ENCODE measurements at places on chromosomes 4 and X.

- DNase-seq = no peak
Observed at GRCh38 chrX:22760513-22761057, 239.2 kb upstream of the DDX53 start.

GRCh38 chr4:68082758-68083157, 46.9 kb downstream of the TMPRSS11F start:
- DNase-seq = no peak

DNA sequence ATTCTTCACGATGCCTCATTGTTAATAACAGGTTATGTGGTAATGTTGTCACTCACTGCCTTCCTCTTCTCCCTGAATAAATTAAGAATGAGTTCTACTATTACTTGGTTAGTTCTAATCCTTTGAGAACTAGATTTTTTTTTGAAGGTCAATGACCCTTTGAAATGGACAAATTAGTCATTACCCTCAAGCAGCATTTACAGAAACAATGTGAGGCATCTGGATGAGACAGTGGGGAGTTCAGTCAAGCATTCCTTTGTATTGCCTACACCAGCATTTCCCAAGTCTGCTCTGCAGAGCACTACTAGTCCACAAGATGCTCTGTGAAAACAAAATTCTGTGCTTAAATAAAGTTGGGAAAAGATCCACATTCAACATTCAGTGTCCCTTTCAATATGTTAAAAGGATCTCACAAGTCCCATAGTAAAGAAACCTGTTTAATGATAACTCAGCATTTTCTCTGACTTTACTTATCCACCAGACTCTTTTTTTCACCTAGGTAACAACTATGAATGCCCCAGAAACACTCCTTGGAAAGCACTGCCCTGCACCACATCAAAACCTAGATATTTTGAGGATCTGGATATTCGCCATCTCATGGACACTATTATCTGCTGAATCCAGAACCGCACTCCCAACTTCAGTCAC, 60.6 kb downstream of the CHRDL1 start:
- no peak for DNase-seq

- no peak for DNase-seq
Observed at GRCh38 chrX:151984902-151985301, 10.4 kb upstream of the GABRE start.

DNA sequence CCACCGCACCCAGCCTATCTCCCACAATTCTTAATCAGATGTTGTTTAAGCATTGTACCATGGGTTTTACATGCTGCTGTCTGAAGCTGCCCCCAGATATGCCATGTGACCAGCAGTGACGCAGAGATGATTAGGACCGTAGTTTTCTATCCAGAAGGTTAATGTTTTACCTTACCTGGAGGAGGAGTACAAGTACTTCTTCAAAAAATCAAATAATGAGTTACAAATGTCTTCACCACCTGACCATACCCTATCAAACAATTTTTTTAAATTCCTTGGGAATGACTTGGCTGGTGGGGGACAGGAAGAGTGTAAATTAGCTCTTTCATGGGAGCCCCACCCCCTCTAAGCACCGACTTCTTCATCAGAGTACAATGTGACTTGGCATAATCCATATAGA, 16.2 kb upstream of the SGMS2 start:
- DNase-seq = no peak

DNA sequence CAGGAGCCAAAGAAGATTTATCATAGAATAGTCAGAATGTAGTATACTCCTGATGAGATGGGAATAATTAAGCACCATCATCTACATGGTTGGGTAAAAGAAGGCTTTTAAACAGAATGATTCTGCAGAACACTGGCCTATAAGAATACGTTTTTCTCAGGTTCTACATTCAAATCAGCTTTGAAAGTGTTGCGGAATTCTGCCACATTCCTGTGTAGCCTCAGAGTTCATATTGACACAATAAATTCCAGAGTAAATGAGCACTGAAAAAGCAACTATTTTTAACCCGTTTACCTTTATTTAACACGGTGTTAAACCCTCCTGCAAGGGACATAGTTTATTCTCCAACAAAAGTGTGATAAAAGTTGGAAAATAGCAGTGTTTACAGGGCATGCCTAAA, 950.2 kb upstream of the SLIT2 start:
- no peak for DNase-seq

DNA sequence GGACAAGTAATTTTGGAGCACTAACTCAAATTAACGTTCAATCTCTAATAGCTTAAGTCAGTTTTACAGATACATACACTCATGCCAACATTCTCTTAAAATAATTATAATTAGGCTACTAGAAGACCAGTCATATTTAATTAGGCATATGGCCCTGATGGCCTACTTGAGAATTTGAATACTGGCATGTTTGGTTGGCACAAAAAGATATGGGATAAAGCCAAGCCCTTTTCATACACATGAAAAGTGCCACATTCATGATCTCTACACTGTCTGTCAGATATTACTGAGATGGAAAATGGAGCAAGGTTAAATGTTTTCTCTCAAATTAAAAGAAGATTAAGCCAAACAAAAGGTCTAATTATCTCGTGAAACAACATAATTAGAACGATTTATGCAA, 1091.0 kb downstream of the C4orf33 start:
- DNase-seq = no peak

GRCh38 chrX:21959362-21960051, 19.0 kb downstream of the SMS start:
- no peak for DNase-seq

- no peak for DNase-seq
Observed at GRCh38 chr4:10983885-10984640, 299.5 kb upstream of the CLNK start.

DNA sequence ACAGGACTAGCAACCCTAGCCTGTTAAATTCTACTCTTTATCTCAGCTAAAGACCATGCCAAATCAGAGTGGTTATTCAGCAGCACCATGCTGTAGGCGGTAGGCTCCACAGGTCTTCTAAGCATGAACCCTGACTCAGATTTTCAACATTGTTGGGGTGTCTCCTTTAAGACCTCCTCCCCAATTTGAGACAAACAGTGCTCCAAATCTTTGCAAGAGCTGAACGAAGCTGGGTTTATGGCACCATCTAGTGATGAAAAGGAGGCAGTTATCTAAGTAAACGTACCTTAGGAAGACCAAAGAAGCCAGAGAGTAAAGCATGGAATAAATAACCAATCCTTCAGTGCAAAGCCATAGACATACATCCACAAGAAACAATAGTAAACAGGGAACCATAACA, 334.5 kb upstream of the SLC7A11 start:
- DNase-seq = no peak

DNA sequence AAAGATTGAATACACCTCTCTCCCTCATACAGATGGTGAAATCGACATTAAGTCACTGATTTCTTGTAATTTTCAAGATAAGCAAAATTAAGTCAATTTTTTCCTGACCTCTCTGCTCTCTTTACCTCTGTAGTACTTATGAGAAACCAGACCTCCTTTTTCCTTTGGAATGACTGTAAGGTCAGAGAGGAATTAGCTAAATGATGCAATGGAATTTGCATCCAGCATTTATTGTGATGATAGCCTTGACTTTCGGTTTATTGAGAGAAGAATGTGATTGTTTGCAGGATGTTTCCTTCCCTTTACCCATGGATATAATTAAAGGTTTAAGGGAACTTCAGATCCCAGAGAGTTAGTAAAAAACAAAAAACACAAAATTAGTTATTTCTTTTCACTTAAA, 22.4 kb downstream of the STK26 start:
- DNase-seq = no peak

DNA sequence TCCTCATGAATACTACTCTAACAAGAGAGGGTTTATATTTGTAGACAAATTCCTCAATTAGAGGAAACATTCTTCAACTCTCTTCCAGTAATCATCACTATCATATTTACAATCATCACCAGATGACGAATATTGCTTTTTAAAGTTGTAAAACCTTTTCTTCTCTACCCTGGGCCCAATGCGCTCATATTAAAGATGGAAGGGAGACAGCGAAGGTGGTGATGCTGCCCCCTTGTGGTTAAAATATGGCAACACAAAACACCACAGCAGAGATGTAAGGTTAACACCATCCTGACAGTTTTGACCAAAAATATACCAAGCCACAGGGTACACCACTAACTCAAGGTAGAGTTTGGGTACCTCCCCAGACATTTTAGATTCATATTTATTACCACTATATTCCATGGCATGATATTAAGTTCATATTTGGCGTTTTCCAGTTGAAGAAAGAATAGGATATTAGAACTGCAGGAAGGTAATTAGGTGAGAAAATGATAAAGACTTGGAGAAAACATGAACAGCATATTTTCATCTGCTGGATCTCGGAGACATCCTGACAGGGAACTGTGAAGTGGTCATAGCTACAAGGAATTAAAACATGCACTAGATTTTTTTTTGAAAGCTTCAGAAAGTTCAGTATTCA, 72.8 kb downstream of the SLC9A7 start:
- DNase-seq = peak; percentile 24

- DNase-seq = no peak
Observed at GRCh38 chr4:141130947-141131605, 2.2 kb downstream of the RNF150 start.

DNA sequence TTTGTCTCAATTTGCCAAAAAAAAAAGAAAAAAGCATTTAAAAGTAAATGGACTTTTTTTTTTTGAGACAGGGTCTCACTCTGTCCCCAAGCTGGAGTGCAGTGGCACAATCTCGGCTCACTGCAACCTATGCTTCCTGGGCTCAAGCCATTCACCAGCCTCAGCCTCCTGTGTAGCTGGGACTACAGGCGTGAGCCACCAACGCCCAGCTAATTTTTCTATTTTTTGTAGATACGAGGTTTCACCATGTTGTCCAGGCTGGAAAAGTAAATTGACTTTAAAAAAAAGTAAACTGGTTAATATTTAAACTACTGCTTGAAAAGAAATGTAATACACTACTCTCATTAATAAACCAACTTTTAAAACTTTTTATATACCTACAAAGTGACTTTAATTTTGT, 5.9 kb downstream of the AIFM1 start:
- no peak for DNase-seq

DNA sequence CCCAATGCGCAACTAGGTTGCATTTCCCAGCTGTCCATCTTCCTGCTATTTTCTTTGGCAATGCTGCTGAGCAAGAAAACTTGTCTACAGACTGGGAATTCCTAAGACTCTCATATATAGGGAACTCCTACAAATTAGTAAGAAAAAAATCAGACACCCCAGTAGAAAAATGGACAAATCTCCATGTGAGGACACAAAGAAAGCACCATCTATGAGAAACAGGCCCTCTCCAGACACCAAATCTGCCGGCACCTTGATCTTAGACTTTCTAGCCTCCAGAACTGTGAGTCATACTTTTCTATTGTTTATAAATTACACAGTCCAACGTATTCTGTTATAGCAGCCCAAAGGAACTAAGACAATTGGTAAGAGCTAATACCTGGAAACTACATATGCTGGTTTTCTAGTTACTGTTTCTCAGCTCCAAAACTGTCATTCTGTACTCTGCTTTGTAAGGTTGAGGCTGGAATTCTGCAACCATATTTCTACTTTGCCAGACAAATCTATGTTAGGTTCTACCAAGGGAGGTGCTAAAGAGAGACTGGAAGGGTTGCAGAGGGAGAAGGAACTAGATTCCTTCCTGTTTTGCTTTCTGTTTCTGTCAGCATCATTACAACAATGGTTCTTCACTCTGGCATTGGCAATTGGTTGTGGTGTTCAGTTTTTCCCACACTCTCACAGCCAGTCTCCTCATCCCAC, 35.7 kb upstream of the FAM241A start:
- no peak for DNase-seq

DNA sequence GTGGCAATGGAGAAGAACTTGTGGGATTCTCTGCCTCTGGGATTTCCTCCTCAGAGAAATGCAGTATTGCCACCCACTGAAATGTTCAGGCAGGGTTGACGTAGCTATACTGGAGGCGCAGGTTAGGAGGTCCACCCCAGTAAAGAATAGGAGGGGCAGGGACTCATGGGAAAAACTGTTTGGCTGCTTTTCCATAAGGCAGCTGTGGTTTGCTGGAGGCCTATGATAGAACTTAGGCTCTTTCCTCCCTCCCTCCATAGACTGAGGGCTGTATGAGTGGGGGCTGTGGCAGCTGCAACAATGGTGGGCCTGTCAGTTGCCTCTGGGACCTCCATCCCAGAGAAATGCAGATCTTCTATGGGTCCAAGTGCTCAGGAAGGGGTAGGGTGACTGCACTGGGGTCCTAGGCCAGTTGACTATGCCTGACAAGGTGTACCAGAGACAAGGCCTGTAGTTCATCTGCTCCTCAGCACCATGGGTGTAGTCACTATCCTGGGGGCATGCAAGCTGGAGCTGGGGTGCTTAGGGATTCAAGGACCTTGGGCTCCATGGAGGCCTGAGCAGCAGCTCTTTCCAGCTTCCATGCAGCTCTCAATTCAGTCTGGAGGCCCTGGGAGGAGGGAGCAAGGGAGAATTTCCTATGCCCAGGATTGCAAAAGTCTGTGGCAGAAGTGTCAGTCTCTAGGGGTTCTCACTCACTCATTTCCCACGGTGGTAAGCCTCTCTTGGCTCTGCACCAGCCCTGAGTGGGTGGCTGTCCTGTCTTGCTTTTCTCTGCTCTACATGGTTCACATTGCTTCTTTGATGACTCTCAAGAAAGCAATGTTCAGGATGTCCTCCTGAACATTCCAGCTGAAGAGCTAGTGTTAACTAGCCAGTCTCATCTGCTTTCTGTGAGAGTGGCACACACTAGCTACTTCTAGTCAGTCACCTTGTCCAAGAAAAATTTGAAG, 353.0 kb downstream of the IDS start:
- no peak for DNase-seq

- no peak for DNase-seq
Observed at GRCh38 chr4:85734424-85734831, 259.5 kb downstream of the ARHGAP24 start.

GRCh38 chr4:138671606-138672084, 343.9 kb upstream of the NOCT start:
- no peak for DNase-seq

GRCh38 chr4:85798012-85798770, 323.2 kb downstream of the ARHGAP24 start:
- DNase-seq = no peak

- DNase-seq = no peak
Observed at GRCh38 chr4:47209833-47210232, 178.5 kb downstream of the GABRB1 start.

DNA sequence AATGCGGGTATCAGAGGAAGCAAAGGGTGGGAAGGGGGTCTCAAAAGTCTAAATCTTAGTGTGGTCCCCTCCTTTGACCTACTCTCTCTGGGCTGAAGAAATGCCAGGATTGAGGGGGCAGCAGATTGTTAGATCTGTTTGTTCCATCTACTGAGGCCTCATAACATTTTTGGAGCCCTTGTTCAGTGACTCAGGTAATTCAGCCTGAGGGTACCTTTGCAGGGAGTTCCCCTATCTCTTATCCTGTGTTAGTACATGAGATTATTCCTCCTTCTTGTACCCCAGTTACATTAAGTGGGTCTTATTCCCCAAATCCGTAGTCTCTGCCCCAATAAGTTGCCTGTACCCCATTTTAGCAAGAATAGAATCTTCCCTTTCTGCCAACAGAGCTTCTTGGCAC, 79.0 kb downstream of the RTL9 start:
- no peak for DNase-seq

DNA sequence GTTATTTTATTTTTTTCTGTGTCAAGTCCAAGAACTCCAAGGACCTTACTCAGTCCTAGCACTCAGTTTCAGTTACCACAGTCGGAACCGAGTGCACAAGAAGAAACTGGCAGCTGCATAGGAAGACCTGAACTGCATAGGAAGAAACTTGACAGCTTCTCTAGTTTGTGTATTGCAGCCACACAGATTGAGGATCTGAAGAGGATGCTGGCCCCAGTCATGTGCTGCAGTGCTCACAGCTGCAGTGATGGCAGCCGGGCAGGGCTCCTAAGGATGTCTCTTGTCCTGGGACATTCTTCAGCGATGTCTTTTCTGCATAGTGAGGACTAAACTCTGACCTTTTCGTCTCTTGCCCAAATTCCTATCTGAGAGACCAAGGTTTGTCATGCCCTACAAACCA, 261.2 kb downstream of the STIM2 start:
- DNase-seq = no peak

Measured in stimulated activated CD4-positive, alpha-beta T cell treated with anti-CD3 and anti-CD28 coated beads, Interleukin-2, amount 100 ng/mL, for 48 hours (primary cell).